ENCODE measurements at places on chromosomes 13 and 19. TPM values are rescaled to one million over a fixed set of nuclear protein-coding genes. Genes with fewer than 3 reads are reported as not detected.

NECTIN2 gene
- total RNA-seq: 0.93 TPM

KLK10 gene
- not detected for total RNA-seq

ABCA7 gene
- 16.9 TPM for total RNA-seq

SOX1 gene
- not detected for total RNA-seq

LILRB4 gene
- total RNA-seq: not detected

BLVRB gene
- 35.6 TPM for total RNA-seq

CCL25 gene
- not detected for total RNA-seq

ZNF486 gene
- 16.1 TPM for total RNA-seq

PSPN gene
- total RNA-seq: 1.4 TPM

IL12RB1 gene
- total RNA-seq: 20.0 TPM

FXYD1 gene
- 1.9 TPM for total RNA-seq

All from activated CD4-positive, alpha-beta T cell treated with anti-CD3 and anti-CD28 coated beads for 36 hours (primary cell).